ENCODE measurements at places on chromosomes 12 and 14. TPM values are rescaled to one million over a fixed set of nuclear protein-coding genes. Genes with fewer than 3 reads are reported as not detected.

KRT6C gene
- 0.07 TPM for total RNA-seq

TMEM229B gene
- total RNA-seq: 0.07 TPM

SLC24A4 gene
- total RNA-seq: not detected

LRIG3 gene
- total RNA-seq: 69.8 TPM

FSCB gene
- not detected for total RNA-seq

RASSF9 gene
- total RNA-seq: 0.92 TPM

CSRP2 gene
- total RNA-seq: 2.8 TPM

ZNF891 gene
- 0.53 TPM for total RNA-seq

CGRRF1 gene
- 11.5 TPM for total RNA-seq

PHLDA1 gene
- total RNA-seq: 37.5 TPM

ADCY4 gene
- total RNA-seq: 41.8 TPM

KRT83 gene
- not detected for total RNA-seq

CLMN gene
- 4.8 TPM for total RNA-seq

Measured in pulmonary artery endothelial cell (primary cell).